ENCODE measurements at places on chromosomes 7 and 10.

DNA sequence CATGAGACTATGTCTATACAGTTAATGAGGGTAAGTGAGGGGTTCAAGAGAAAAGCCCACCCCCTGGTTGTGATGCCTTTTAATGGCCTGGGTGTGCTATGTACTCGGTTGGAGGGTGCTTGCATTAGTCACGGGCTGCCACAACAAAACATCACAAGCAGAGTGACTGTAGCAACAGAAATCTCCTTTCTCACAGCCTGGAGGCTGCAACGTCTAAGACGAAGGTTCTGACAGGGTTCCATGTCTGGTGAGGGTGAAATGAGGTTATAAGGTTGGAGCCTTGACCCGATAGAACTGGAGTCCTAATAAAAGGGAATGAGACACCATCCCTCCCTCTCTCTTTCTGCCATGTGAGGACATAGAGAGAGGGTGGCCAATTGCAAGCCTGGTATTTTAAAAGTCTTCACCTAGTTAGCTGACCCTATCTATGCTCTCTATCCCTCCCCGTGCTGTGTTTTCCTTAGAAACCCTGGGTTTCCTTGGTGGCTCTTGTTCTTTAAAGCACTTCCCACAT lies 126.0 kb upstream of the GDF10 start:
- DNase-seq: no peak

- DNase-seq: no peak
Measured at GRCh38 chr10:43903451-43903850, 254.8 kb upstream of the ZNF32 start.

DNA sequence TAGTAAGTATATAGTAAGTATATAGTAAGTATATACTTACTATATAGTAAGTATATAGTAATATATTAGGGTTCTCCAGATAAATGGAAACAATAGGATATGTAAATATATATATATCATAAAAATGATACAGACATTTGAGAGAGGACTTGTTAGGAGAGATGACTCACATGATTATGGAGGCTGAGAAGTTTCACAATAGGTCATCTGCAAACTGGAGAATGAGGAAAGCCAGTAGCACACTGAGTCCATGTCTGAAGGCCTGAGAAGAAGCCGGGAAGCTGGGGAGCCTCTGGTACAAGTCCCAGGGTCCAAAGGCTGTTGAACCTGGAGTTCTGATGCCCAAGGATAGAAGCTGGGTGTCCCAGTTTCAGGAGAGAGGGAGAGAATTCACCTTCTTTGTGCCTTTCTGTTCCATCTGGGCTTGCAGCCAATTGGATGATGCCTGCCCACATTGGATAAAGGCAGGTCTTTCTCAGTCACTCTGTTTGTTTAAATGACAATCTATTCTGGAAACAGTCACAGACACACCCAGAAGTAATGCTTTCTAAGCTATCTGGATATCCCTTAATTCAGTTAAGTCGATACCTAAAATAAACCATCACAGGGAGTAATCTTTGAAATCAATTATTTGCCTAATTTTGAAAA lies 205.5 kb upstream of the CDC14C start:
- DNase-seq: peak; percentile 62

- DNase-seq: no peak
Measured at GRCh38 chr7:5094641-5095040, 49.0 kb downstream of the RBAK start.

GRCh38 chr7:129843978-129844840 lies 108.6 kb downstream of the UBE2H start:
- no peak for DNase-seq

GRCh38 chr7:1712907-1713501 lies 42.9 kb downstream of the ELFN1 start:
- DNase-seq: no peak
